Kidney epithelial cell (primary cell): ENCODE measurements at places on chromosomes 3 and 15. TPM values are rescaled to one million over a fixed set of nuclear protein-coding genes. Genes with fewer than 3 reads are reported as not detected.
A peak's percentile ranks its signal among the peaks of the same experiment; 100 is the strongest.

The NBEAL2 gene
- 37.5 and 53.7 TPM in 2 replicates for total RNA-seq

The PLIN1 gene
- total RNA-seq, result 0.08 TPM in 1 of 2 replicates, not detected in the other

The ARPP21 gene
- 0.14 and 0.71 TPM in 2 replicates for total RNA-seq

DNA sequence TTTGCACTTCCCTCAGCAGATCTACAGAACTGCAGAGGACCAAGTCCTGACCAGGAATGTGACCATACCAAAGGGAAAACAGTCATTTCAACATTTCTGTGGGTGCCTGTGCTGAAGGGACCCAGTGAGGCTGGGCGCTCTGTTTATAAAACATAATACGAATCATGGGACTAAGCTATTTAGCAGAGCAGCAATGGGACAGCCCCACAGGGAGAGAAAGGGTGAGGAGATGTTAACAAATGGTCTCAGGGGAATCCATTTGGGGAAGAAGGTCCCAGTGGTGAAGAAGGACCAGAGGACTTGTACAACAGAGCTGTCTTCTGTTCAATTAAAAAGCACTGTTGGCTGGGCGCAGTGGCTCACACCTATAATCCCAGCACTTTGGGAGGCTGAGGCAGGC, 1025.4 kb downstream of the FHIT start:
- no peak for DNase-seq

DNA sequence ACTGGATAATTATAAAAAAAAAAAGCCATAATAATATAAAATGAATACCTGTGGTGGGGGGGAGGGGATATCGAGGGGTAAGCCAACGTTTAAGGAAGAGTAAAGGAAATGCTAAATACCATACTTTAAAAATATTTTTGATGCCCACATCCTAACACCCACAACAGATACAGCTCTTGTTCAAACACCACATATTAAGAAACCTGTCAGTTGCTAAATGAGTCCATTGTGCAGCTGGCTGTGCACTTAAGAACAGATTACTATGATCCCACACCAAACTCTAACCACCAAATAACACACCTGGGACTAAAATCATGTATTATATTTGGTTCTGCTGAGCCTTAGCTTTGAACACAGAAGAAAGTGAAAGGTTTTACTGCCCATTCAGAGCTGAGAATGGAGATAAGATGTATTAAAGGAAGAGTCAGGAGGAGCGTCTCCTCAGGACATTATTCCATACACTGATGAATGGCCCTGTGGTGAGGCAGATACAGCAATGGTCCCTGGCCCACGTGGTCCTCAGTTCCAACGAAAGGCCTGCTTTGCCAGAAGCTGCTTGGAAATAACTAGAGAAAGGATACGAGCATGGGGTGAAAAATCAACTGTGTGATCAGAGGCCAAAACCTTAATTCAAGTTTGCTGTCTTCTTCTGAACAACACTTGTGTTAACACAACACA, 515.4 kb downstream of the FOXP1 start:
- no peak for DNase-seq

GRCh38 chr3:58336135-58336882, 3.6 kb downstream of the PXK start:
- peak; percentile 28 for DNase-seq

GRCh38 chr15:68442041-68442440, 10.1 kb upstream of the ITGA11 start:
- DNase-seq, result no peak

DNA sequence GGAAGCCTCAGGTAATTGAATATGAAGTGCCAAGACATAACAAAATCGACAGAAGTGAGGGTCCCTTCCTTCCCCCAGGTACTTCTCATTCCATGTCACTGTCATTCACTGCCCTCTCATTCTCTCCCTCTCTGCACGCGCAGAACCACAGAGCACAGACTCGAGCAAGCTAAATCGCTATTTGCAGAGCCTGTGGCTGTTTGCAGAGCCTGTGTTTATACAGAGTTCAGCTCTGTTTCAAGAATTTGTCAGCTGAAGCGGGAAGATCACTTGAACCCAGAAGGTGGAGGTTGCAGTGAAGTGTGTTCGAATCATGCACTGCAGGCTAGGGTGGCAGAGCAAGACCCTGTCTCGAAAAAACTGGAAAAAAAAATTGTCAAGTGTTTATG, 2.5 kb downstream of the VILL start:
- no peak for DNase-seq

GRCh38 chr3:137987723-137988122, 22.2 kb upstream of the CLDN18 start:
- no peak for DNase-seq

GRCh38 chr15:77107068-77107467, 36.2 kb upstream of the TSPAN3 start:
- DNase-seq, result no peak

- no peak for DNase-seq
Observed at GRCh38 chr15:44883199-44883877, 73.1 kb upstream of the TERB2 start.

DNA sequence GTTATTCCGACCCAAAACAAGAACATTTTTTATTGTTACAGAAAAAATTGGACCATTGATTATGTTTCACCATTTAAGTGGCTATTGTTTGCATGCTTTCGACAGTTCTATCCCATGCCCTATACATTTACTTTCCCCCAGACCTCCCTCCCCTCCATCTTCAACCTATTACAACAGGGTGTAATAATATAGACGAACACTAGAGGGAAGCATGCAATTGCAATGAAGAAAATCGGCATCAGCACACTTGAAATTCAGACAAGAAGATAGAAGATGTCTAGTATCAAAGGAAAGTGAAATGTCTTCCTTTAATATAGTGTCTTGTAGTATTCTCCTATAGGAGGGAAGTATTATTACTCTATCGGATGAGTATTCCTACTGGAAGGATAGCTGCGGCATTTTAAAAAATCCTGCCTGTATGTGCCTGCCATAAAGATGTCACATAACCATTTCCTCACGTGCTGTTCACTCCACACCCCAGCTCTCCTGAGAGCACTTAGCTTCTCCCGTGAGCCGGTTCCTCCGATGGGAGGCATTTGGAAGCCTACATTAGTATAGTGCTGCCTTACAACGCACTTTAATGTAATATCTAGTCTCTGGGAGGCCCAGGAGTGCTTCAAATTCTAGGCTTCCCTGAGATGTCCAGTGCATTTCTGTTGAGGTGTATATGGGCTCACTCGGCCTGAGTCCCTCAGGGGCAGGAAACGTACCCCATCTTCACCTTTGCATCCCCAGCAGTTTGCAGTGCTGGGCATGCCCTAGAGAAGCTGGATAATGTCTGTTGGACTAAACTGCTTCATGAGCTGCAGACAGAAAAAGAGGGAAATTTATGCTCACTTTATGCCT, 17.8 kb upstream of the ERICH6 start:
- DNase-seq, result no peak
